ENCODE measurements at places on chromosomes 11 and 22.

DNA sequence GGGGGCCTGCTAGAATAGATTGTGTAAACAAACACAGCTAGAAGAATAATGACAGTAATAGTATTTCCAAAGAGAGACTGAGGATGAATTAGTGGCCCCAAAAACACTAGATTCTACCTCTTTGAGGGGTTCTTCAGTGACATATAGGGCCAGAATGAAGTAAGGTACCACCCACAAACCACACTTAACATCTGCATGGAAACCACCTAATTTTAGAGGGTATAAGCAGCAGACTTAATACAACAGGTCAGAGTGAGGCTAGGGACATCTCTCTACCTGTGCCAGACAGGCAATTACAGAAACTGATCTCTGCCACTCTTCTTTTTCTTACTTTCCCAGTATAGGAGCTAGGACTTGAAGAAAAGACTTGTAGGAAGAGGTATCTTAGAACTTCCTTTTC, 20.1 kb downstream of the ELP4 start:
- no peak for DNase-seq

GRCh38 chr11:431921-432320, 9.9 kb downstream of the ANO9 start:
- no peak for DNase-seq

- no peak for DNase-seq
Measured at GRCh38 chr22:19873138-19873959, 18.7 kb upstream of the GNB1L start.

DNA sequence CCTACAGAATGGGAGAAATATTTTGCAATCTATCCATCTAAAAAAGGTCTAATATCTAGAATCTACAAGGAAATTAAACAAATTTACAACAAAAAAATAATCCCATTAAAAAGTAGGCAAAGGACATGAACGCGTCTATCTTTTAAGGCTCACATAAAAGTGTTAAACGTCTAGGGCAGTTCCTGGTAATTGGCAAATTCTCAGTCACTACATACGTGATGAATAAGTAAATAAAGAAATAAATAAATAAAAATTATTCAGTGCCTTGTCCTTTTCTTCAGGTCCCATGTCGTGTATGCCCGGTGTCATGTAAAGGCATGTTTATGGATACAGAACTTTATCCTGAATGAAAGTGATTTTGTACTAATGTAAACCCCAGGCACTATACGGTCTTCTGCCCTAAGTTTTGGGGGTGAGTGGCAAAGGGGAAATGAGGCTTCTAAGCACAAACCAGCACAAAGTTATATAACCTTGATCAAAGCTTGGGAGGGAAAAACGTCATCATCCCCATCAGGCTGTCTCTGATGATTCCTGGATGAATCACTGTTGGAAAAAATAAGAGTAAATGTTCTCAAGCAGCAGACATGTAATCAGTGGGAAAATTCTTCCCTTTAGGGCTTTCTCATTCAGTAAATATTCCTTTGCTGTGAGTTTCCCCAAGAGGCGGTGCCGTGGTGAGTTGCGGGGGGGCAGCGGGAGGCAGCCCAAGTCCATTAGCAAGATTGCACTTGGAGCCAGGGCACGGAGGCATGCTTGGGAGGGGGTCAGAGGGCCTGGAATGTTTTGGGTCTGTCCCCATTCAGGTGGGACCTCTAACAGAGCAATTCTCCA, 30.4 kb upstream of the MICAL2 start:
- no peak for DNase-seq

DNA sequence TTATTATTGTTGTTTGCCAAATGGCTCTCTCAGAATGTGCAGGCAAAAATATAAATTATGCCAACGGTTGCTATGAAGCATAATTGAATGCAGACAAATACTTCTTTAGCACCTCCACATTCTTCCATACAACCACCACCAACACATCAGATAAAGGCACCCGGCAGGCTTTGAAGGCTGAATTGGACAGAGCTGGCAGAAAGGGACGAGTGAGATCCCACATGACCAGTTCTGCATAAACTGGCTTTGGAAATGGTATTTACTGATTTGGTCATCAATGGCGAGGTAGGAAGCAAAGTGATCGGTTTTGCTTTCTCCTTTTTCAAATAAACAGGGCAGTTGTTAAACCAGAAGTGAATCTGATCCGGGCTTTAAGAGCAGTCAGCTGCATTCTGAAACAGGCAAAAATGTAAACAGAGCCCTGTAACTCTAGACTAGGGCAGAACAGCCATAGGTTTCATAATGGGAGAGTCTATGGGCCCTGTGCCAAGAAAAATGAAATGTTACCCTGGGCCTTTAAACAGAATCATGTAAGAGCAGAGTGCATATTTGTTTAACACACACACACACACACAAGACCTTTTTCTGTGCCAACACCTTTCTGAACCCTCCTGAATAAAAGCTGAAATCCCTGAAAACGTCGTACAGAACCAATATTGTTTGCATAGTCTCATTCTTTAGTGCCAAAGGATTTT, 97.7 kb downstream of the MPPED2 start:
- no peak for DNase-seq

- DNase-seq: no peak
Measured at GRCh38 chr11:4454021-4454420, 4.9 kb downstream of the OR52K2 start.

DNA sequence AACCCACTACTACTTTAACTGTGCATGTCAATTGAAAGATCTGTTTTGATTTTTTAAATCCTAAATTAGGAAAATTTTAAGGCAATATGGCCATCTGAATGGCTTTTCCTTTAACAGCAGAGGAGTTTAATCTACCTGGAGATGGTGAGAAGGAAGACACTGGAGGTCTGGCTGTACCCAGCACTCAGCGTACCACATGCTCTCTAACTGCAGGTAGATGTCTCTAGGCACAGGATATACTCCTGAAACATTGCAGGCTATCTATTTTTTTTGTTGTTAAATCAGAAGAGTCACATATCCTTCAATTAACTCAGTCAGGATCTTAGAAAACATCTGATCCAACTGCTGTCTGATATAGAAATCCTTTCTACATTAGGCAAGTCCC, 17.3 kb upstream of the CASTOR1 start:
- DNase-seq: no peak

DNA sequence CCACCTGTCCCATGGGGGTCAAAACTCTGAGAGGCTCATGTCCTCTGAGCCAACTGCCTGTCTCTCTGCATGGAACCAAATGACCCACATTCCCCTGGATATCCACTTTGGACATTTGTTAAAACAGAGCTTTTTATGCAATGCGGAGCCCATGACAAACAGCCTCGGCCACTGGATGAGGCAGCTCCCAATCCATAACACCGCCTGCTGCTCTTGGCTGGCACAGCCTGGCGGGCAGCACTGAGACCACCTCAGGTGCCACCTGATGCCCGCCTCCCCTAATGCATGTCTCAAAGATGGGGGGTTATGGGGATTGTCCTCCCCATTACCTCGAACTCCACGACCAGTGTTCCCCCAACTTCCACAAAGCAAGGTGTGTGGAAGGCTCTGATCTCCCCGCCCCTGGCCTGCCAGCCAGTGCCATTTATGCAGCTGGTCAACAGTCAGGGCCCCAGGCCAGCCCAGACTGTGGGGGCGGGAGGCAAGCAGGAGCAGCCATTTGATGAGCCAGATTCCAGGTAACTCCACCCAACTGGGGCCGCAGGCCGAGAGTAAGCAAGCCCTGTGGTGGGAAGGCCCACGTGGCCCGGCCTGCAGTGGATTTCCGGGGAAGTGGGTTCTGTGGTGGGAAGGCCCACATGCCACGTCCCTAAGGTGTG, 84.2 kb downstream of the PHF21B start:
- DNase-seq: no peak

- no peak for DNase-seq
Measured at GRCh38 chr22:42401535-42402334, 30.5 kb downstream of the NFAM1 start.

- DNase-seq: no peak
Measured at GRCh38 chr11:81197396-81197795, 1536.3 kb downstream of the FAM181B start.

DNA sequence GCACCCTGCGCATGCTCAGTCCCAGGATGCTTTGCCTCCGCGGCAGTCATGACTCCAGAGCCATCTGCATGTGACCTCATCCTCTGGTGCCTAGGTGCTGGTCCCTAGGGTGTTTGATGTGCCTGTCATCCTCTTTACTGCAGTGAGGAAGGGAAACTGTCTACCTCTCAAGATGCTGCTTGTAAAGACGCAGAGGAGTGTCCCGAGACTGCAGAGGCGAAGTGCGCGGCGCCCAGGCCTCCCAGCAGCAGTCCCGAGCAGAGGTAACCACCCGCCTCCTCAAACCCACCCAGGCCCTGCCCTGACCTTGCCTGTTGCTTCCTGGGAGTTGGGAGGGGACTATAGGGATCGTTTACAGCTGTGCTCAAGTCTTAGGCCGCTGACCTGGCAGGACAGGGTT, 74.6 kb upstream of the GAL start:
- DNase-seq: no peak

GRCh38 chr11:1373536-1374214, 16.1 kb upstream of the BRSK2 start:
- no peak for DNase-seq

DNA sequence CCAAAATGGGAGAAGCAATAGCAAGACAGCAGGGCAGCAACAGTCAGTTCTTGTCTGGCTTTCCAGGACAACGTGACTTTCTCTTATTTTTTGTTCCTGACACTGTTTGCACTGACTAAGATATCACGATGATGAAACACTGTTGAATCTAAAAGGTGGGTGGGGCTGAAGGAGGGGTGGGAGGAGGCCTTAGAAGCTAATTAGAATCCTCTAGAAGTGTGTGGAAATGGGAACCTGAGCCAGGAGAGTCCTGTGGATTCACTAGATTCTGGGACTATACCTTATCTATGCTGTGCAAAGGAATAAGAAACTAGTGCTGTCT, 300.3 kb downstream of the ST3GAL4 start:
- no peak for DNase-seq

DNA sequence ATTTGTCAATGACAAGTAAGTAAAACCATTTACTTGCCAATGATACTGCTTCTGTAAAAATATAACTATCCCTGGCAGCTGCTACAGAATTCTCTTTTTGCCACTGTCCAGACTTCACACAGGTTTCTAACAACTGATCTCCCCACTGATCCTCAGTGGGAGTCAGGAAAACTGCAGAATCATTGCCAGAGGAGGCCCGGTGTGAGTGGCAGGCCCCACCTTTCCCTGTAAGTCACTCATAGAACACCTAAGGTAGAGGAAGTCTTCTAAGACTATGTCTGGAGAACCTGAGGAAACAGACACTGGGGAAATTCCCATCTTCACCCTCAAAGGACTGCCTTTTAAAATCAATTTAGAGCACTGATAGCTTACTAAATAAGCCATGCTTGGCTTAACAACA, 66.3 kb downstream of the ZC3H12C start:
- no peak for DNase-seq

- peak; percentile 22 for DNase-seq
Measured at GRCh38 chr22:46150655-46151477, 540 bp downstream of the PPARA start.

GRCh38 chr11:17718015-17718414, 1.4 kb upstream of the MYOD1 start:
- no peak for DNase-seq

GRCh38 chr11:6646576-6646917, 9.1 kb downstream of the DCHS1 start:
- no peak for DNase-seq

GRCh38 chr11:117511483-117511930, 183.9 kb downstream of the CEP164 start:
- no peak for DNase-seq

Data from stimulated activated CD8-positive, alpha-beta memory T cell treated with anti-CD3 and anti-CD28 coated beads, Interleukin-7, amount 100 ng/mL, for 24 hours (primary cell).